ENCODE measurements at places on chromosomes 1 and 21.
A peak's percentile ranks its signal among the peaks of the same experiment; 100 is the strongest.

DNA sequence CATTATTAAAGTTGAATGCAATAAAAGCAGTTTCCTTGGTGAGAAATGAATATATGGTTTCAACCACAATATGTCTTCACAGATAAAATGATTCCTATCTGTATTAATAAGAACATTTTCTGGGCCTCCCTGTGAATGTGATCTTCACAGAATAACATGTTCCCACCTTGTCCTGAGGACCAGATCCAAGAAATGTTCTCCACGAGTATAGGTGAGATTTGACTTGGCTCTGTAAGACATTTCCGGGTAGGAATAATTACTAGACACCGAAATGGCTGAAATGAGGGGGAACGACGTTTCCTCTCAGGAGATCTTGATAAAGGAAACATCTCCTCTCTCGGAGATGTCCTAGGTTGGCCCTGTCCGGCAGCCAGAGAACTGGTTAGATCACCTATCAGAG, 61.4 kb downstream of the CLIC6 start:
- no peak for DNase-seq

DNA sequence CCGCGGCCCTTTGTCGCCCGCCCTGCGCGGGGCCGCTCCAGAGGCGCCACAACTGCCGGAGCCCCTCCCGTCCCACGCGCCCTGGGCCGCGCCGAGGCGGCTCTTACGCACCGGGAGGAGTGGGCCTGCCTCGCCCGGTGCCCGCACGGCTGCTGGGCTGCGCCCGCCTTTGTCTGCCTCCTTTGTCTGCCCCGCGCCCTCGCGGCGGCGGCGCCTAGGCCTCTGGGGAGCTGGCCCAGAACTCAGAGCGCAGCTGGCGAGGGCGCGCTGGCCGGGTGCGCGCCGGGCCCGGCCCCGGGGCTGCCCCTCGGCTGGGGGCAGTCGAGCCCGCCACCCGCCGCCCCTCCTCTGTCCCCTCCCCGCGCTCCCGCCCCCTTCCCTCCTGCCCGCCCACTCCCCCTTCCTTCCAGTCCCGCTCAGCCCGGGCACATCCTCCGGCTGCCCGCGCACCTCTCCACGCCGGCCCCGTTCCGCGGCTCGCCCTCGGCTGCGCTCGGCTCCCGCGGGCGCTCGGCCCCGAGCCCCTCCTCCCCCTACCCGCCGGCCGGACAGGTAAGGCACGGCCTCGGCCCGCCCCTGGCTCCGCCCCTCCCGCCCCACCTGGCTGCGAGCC, at the start of gene DRAXIN:
TSS of gene DRAXIN (plus strand) at position 409 of the 613 bp plus-strand sequence. CDS start 14,549 bp downstream, outside the sequence.
- DNase-seq, result peak; percentile 67

DNA sequence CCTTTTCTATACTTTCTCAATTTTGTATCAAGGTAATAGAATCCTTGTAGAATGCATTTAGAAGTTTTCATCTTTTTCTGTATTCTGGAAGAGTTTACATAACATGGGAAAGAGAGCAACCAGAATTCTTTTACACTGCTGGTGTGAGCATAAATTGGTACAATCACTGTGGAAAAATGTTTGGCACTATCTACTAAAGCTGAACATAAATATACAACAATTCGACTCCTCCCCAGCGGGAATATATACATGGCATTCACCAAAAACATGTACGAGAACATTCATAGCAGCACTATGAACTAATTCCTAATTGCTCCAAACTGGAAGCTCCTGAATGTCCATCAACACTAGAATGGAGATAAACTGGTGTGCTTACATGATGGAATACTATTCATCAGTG, 1.8 kb upstream of the ACBD6 start:
- DNase-seq, result no peak

DNA sequence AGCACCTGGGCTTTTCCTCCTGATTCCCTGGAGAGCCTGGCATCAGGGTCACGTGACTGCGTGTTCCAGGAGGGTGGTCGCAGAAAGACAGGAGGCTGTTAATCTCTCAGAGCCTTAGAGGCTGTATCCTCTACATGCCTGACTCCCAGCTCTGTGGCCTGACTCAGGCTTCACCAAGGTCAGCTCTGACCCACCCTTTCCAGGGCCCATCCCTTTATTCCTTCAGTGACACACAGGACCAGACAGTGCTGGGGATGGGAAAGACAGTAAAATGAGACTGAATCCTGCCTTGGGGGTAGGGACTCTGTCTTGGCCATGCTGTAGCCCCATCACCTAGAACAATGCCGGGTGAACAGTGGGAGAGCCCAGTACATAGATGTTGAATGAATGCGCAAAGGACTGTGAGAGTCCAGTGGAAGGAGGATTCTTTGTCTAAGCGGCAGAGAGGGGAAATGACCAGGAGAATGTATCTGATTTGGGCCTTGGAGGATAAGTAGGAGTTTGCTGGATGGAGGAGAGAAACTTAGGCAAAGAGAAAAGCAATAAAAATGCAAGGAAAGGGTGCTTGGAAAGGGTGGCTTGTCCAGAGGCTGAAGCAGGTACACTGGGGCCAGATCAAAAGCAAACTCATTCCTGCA, 33.0 kb downstream of the EPHX1 start:
- no peak for DNase-seq

- peak; percentile 90 for DNase-seq
Observed at GRCh38 chr1:209751627-209752231, 4.1 kb upstream of the TRAF3IP3 start.

- no peak for DNase-seq
Observed at GRCh38 chr1:2475571-2475970, 518 bp upstream of the PLCH2 start.

- no peak for DNase-seq
Observed at GRCh38 chr21:14858311-14858710, 206.5 kb downstream of the NRIP1 start.

- no peak for DNase-seq
Observed at GRCh38 chr1:43706598-43707189, 642 bp upstream of the ST3GAL3 start.

DNA sequence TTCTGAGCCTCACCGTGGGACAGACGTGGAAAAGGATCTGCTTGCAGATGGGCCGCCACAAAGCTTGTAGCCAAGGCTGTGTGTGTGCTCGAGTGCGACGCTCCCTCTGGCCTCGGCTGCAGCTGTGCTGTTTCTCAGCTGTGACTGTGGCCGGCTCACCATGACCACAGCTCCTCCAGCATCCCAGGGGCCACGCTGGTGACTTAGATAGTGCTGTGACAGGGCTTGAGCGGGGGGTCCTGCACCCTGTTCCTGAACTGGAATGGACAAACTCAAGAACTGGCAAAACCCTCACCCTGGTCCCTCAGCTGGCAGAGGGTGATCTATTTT, 17.4 kb upstream of the ACTRT2 start:
- DNase-seq, result no peak

GRCh38 chr1:117810553-117810952, 118.9 kb downstream of the GDAP2 start:
- DNase-seq, result no peak

DNA sequence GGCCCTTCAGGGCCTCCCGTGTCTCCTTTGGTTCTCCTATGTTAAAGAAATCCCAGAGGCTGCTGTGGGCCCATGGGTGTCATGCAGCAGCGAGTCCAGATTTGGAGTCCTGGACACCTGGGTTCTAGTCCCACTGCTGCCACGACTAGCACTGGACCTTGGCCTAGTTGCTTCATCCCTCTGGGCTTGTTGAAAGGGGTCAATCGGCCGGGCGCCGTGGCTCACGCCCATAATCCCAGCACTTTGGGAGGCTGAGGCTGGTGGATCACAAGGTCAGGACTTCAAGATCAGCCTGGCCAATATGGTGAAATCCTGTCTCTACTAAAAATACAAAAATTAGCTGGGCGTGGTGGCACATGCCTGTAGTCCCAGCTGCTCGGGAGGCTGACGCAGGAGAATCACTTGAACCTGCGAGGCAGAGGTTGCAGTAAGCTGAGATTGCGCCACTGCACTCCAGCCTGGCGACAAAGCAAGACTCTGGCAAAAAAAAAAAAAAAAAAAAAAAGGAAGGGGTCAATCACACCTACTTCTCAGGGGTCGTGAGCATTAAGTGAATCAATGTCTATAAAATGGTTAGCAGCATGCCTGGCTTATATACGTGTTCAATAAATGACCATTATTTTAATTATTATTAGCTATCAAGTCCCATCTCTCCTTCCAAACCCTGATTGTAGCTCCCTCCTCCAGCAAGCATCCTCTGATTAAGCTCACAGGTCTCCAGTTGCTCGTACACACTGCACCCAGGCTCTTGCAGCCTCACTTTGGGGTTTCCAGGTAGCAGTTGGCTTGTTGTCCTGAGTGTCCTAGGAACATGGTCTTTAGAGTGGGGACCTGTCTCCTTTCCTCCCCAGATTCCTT, 43.8 kb downstream of the KIRREL1 start:
- DNase-seq, result no peak

- no peak for DNase-seq
Observed at GRCh38 chr1:212147581-212148033, 112.1 kb downstream of the DTL start.

- DNase-seq, result no peak
Observed at GRCh38 chr1:203422656-203423055, 53.0 kb upstream of the PRELP start.

DNA sequence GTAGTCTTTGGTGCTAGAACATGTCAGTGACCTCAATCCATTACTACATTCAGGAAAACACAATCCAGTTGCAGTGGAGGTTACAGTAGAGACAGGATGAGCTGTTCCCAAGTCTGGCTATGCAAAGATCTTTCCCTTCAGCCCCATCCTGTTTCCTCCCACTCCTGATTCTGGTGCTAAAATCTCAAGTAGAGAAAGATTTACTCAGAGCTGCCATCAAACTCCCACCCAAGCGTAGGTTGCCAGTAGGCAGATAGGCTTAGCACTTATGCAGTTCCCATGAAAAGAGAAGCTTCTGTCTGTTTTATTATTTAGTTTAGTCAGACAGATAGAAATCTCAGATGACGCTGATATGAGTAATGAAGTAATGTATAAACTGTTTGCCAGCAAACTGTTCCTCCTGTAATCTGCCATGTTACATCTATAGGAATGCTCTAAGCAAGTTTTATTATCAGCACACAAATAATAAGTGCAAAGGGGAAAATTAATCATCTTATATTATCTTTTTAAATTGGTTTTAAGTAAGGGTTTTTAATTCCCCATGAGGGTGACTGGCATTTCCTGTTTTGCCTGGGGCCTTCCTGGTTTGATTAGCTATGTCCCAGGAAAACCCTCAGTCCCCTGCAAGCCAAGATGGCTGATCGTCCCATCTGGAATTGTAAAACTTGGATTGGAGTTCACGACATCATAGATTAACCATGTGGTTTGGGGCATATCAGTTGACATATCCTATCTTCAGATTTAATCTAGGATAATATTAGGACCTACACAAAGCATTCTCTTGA, 188.3 kb upstream of the PALMD start:
- no peak for DNase-seq

DNA sequence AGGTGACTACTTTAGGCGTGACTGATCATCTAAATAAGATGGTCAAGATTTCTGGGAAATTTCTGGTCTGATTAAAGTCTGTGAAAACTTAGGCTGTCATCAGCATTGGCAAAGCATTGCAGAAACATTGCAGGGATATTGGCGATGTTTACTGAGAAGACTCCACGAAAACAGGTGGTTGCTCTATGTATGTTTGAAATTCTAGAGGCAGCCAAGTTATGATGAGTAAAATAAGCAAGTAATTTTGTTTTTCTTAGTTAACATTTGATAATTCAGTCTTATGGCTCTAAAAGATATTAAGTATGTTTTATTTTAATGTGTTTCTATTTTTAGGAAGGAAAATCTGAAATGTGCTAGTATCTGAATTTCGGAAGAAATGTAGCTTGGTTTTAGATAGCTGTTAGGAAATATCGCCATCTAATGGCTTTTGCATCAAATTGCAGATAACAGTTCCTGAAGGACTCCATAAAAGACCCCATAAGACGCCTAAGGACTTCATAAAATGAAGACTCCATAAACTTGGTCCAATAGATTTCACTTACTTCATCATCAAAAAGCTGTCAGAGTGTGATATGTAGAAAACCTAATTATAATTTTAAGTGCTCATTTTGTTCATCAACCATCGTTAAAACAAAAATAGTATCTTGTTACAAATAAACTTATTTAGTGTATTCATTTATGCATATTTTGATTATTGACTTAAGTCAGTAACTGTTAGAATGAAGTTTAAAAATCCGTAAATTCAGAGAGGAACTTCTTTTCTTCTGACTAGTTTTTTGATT, 344.6 kb downstream of the RYR2 start:
- no peak for DNase-seq

DNA sequence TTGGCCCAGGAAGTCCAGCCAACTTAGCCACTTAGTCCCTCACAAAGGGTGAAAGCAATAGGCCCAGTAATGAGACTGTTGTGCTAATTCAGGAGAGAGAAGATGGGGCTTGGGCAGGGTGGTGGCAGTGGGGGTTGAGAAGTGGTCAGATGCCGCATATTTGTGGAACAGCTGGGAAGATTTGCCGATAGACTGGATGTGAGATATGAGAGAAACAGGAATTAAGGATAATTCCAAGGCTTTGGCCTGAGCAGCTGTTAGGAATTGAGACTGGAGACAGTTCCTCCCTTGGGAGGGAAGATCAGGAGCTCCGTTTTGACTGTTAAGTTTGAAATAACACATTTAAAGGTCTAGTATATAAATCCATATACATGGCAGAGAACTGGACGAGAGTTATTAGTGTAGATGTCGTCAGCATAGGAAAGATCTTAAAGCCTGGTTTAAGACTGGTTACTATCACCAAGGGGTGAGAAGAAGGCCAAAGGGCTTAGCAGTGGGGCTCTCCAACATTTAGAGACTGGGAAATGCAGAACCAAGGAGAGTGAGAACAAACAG, 323.7 kb upstream of the FAM78B start:
- no peak for DNase-seq

GRCh38 chr21:34599534-34600101, 15.3 kb downstream of the RCAN1 start:
- DNase-seq, result no peak

GRCh38 chr1:202088206-202088605, 34.5 kb upstream of the GPR37L1 start:
- no peak for DNase-seq

DNA sequence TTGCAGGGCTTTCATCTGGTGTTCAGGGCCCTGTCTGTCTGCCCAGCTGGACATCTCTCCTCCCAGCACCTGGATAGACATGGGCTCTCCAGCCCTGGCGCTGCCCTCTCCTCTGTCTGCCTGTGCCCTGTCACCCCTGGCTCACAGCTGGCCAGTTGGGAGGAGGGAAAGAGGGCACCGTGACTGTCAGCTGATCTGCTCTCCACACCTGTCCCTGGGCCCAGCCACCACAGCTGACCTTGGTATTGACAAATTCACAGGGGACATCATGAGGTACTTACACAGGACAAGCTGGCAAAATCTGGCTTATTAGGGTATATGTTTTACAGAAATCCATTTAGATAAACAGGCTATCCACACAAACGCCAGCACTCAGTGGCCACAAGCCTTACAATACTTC, 8.3 kb downstream of the TNR start:
- DNase-seq, result no peak

- DNase-seq, result peak; percentile 82
Observed at GRCh38 chr1:223844787-223845036, 1.0 kb downstream of the TP53BP2 start.

- DNase-seq, result no peak
Observed at GRCh38 chr1:218209351-218209861, 75.7 kb upstream of the RRP15 start.

DNA sequence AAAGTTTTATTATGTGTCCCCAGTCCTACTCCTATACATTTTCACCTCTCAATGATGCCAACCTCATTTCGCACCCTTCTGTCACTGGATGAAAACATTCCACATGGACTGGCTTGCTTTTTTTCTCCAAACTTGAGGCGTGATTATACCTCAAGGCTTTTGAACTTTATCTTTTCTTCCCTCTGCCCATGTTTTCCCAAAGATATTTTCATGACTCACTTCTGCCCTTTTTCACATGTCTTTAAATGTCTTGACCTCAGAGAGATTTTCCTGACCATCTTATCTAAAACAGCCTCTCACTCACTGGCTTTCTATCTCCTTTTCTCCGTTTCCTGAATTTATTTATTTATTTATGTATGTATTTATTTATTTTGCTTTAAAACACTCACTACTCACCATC, 659.0 kb downstream of the PTPRC start:
- no peak for DNase-seq

Measured in activated CD8-positive, alpha-beta memory T cell treated with anti-CD3 and anti-CD28 coated beads for 24 hours (primary cell).